ENCODE measurements at places on chromosomes 6 and 20. TPM values are rescaled to one million over a fixed set of nuclear protein-coding genes. Genes with fewer than 3 reads are reported as not detected.

DNA sequence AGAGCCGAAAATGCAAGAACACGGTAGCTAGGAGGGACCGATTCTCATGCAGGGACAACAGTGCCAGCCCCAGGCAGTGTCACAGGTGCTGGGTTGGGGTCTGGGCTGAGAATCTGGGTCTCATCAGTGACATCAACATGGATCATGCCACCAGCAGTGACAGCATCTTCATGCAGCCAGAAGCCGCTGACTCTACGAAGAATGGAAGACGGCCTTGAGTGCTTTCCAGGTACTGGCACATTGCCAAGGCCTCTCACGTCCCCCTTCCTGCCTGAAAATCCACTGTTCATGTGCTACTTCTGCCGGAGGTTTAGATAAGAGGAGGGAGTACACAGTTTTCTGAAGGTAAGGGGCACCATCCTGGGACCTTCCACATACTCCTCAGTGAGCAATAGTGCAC lies 141.1 kb upstream of the FOXQ1 start:
- no peak for DNase-seq

The PBOV1 gene
- total RNA-seq = not detected

DNA sequence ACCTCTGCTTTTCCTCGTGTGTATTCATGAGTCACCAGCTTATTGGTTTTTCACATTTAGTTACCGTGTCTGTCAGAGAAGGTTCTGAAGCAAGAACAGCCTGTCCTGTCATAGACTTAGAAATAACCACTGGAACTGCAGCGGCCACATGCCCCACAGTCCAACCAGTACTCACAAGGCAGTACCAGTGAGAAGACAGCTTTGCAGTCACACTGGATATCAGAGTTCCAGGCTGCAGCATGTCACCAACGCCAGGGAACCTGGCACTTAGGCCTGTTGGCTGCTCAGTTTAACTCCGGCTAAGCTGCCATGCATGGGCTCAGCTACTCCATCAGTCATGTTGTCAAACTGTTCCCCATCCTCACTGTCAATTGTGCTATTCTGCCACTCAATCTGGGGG lies 40.1 kb downstream of the ADNP start:
- no peak for DNase-seq

DNA sequence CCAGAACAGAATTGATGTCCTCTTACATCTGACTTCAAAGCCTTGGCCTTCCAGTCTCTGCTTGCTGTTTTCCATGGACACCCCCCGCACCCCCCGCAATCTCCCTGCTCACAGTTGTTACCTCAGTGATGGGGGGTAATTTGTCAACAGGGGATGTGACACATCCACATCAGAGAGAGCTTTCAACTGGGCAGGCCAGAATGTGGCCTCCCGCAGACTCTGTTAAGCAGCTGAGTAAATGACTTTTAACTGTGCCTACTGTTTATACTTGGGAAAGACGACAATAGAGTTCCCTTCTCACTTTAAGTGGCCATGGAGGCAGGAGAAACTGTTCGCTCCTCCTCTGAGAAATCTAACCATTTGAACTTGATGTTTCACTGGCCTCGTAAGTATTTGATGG lies 51.0 kb downstream of the TXNDC5 start:
- no peak for DNase-seq

GRCh38 chr20:4216142-4216735 lies 200.9 kb upstream of the RNF24 start:
- no peak for DNase-seq

DNA sequence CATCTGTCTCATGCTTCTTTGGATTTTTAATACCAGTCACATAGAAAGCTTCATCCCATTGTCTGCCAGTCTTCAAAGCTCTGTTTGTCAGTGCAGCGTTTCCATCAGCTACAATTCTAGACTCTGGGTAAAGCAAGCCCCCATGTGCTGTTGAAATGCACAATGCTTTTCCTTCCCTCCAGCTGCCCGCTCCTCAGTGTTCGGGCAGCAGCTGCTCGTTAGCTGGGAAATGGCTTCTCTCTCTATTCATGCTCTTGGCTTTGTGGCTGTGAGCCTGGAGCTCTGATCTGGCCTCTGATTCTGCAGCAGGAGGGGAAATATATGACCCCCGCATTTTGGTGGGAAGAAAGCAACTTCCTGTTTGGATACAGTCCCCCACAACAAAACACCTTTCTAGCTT lies 213.0 kb upstream of the CDYL start:
- no peak for DNase-seq

Measured in activated CD8-positive, alpha-beta T cell treated with anti-CD3 and anti-CD28 coated beads for 36 hours (primary cell).